ENCODE measurements at places on chromosomes 5 and 9.

DNA sequence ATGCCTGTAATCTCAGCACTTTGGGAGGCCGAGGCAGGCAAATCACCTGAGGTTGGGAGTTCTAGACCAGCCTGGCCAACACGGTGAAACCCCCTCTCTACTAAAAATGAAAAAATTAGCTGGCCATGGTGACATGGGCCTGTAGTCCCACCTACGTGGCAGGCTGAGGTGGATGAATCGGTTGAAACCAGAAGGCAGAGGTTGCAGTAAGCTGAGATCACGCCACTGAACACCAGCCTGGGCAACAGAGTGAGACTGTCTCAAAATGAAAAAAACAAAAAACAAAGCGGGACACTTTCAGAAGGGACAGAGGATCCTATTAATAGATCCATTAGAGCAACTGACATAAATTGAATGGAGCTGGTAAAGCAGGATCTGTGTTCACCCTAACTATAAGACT is 89.6 kb upstream of the SGCD start:
- DNase-seq: no peak

DNA sequence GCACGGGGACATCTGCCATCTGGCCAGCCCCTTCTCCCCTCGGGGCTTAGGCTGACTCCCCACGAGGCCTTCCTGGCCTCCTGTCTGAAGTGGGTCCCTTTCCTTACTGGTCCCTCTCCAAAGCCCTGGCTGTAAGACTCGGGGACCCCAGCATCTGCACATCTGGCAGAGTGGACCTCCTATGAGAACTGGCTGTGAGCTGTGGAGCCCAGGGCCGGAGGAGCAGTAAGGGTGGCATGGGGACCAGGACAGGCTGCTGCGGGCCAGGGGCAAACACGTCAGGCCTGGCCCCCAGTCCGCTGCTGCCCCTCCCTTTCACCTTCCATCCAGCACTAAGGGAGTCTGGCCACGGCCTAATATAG is 33.8 kb downstream of the EXOC3 start:
- DNase-seq: no peak

- DNase-seq: no peak
Measured at GRCh38 chr5:122126177-122126755, 3.1 kb upstream of the ZNF474 start.

DNA sequence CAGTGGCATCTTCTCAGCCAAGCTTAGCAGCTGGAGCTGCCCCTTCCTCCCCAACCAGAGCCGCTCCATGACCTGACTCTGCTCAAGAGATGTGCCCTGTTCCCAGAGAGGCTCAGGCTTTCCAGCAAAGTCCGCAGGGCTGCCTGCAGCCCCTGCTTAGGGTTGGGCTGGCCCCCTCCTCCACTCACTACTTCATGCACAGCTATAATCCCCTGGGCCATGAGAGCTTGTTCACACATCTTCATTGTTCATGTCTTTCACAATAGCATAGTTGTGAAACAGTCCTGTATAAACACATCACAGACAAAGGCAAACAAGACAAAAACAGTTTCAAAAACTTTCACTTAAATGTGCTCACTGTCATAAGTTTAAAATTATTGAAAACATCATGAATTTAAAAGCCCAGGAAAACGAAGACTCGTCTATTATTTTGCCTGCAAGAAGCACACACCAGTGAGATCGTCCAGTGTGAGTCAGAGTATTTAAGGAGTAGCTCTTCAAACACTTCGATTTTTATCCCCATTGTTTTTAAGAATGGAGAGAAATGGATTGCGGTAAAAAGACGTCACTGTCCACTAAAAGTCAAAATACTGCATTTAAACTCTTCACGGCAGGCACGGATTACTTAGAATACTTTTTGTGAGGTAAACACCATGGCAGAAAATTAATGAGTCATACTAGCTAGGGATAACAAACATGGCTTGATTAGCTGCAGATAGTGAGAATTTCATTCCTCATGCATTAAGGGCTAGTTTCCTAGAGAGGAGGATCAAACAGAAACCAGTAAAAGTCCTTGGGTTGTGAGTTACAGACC is 40.7 kb upstream of the S1PR3 start:
- no peak for DNase-seq

GRCh38 chr9:110978516-110978915 is 59.8 kb downstream of the LPAR1 start:
- no peak for DNase-seq

- DNase-seq: no peak
Measured at GRCh38 chr5:127577458-127577857, 60.0 kb downstream of the PRRC1 start.

DNA sequence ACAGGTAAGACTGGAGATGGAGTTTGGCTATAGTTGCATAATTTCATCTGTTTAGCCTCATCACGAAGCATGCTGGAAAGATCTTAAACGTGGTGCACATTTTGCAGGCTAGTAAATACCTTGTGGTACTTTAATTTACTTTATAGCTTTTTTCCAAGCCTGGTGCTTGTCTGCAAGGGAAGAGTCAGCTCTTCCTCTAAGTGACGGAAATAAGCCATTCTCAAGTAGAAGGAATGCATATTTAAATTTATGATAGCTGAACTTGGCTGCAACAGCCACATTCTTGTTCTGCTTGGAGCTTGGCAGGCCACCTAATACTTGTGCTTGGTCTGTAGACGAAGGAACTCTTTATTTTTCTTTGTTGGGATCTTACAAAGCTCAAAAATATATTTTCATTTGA is 188.0 kb upstream of the PIK3R1 start:
- no peak for DNase-seq

GRCh38 chr5:172506251-172506650 is 51.9 kb upstream of the SH3PXD2B start:
- DNase-seq: no peak

GRCh38 chr5:9456435-9457042 is 89.3 kb downstream of the SEMA5A start:
- DNase-seq: no peak

DNA sequence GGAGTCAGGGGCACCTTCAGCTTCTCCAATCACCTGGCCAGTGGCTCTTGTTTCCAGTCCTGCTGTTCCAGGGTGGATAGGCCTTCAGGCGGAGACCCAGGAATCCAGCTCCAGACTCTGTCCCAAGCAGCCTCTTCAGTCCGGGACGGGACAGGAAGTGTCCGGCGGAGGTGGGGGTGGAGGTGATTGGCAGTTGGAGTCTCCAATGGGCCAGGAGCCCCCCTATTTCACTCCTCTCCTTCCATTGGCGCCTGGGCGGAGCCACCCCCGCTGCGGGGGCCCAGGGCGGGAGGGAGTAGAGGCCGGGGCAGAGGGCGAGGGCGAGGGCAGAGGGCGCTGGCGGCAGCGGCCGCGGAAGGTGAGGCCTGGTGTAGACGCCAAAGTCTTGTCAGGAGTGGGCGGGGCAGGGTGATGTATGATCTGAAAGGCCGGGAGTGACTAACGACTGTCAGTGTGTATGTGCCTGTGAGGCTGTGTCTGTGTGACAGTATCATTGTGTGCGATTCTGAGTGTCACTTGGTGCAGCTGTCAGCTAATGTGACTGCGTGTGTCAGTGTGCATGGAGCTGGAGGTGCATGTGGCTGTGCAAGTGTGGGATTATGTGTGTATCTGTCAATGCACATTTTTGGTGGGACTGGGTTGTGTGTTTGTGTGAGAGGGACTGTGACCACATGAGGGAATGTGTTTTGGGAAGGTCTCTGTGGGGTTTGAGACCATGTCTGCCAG is at the start of gene IL11RA:
Gene IL11RA (plus strand): TSS at position 310 of the 726 bp plus-strand sequence. CDS start 3,033 bp downstream, outside the sequence.
- no peak for DNase-seq

GRCh38 chr9:14081745-14082144 is 232.2 kb downstream of the NFIB start:
- DNase-seq: no peak

Measured in DMS79 (cell line).